Stromal cell of bone marrow (primary cell): ENCODE measurements at places on chromosomes 12 and 14.

- no peak for DNase-seq
Observed at GRCh38 chr14:49582113-49582977, 3.8 kb downstream of the RPS29 start.

GRCh38 chr14:83379436-83379835 is 1845.8 kb upstream of the SEL1L start:
- peak; percentile 44 for DNase-seq

- DNase-seq = no peak
Observed at GRCh38 chr12:104423809-104424208, 32.9 kb upstream of the CHST11 start.

DNA sequence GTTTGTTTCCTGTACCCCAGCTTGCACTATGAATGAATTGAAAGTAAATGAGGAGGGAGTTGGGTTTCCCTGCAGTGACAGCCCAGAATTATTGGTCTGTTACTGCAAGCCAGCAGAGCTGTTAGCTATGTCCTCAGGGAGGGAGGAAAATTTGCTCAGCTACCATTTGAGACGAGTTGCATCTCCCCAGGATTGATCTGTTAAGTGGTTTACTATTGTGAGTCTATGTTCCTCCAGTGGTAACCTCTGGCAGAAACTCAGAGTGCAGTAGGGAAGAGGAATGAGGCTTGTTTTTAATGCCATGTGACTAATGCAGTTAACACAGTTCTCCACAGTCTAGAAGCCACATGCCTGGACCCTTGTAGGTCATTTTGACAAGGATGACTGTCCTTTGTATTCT is 173.9 kb downstream of the SLC15A4 start:
- no peak for DNase-seq

DNA sequence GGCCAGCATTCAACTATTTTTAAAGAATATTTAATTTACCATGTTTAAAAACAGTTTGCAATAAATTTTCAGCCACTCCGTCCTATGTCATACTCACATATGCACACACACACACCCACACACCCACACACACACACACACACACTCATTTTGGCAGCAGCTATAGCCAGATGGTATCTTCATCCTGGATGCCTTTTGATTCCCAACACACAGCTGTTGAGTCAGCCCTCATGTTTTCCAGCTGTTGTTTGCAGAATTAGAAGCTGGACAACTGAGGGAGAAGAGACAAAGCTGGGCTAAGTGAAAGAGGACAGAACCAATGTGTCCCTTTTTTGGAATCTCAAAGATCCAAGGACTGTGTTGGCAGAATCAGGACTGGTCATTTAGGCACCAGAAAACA is 80.0 kb upstream of the EGLN3 start:
- DNase-seq = no peak

GRCh38 chr12:87157791-87158190 is 871.4 kb downstream of the C12orf50 start:
- peak; percentile 94 for DNase-seq

DNA sequence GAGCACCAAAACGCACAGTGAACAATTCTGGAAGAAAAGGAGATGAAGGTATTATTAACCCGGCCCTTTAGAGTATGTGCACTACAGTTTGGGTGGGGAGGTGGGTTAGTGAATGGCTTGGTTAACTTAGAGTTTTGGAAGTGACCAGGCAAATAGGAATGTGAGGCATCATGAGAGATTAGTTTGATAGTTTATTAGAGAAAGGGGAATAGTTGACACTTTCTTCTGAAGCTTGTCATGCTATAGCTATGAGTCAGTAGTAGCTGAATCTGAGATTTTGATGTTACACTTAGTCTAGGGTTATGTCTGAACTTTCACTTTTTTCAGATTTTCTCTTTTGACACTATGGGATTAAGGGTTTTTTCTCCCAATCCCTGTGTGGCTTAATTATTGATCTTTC is 567.2 kb downstream of the SNAPC1 start:
- DNase-seq = no peak

DNA sequence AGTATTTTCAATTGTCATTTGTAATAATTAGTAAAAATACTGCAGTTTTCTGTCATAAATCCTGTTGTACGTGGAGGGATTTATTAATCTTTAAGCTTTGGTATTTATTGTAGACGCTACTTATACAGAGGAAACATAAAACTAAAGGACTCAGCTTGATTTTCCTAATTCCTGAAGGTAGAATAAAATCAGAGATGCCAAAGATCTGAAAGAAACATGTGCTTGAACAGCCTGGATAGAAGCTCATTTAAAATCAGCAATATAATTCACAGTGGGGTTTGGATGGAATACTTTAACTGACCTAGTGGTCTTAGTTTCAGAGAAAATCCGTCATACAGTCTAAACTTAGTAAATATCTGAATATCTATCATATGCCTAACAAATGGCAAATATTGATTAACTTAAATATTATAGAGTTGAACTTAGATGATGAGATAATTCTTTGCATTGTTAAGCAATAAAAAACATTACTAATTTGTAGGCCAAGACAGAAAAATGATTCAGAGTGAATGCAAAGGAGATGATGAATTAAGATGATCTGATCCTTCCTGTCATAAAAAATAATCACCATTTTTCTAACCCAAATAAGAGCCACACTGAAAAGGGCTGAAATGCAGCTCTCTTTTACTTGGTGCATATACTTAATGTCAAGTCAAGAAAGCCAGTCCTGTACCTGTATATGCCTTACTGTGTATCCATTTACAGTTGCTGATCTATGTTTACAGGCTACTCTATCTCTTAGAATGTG is 397.1 kb upstream of the DCN start:
- no peak for DNase-seq

DNA sequence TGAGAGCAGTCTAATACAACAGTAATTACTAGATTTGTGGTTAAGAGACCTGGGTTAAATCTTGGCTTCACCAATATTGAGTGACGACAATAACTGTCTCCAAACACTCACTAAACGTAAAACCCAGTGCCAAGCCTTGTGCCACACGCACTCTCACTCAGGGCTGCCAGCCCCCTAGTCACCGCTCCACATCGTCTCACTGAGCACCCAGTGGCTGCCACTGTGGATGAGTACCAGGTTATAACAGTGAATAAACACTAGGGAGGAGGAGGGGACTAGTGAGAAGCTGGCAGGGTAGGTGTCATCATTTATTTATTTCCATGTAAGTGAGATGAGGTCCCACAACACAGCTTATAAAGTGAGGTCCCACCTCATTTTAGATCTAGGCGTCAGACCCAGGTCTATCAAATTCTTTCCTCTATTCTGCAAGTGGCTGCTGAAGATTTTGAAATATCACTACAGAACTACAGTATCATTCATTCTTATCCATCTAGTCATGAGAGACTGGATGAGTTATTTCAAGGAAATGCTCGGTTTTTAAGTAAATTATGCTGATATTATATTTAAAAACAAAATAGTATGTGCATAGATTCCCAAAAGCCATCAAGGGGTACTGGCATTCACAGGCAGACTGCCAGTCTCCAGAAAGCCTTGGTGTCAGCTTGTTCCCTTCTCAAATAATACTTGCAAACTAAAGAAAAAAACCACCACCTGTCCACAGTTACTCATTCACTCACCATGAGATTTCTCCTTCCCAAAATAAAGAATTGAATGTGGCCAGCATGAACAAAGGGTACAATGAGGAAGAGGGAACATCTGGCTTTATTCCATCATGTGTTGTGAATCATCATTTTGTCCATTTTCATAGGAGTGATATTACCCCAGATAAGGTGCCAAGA is 84.0 kb downstream of the PTPN21 start:
- DNase-seq = peak; percentile 25

- DNase-seq = no peak
Observed at GRCh38 chr14:41872931-41873685, 266.4 kb downstream of the LRFN5 start.

GRCh38 chr12:3832738-3833137 is 40.5 kb downstream of the PARP11 start:
- DNase-seq = no peak

DNA sequence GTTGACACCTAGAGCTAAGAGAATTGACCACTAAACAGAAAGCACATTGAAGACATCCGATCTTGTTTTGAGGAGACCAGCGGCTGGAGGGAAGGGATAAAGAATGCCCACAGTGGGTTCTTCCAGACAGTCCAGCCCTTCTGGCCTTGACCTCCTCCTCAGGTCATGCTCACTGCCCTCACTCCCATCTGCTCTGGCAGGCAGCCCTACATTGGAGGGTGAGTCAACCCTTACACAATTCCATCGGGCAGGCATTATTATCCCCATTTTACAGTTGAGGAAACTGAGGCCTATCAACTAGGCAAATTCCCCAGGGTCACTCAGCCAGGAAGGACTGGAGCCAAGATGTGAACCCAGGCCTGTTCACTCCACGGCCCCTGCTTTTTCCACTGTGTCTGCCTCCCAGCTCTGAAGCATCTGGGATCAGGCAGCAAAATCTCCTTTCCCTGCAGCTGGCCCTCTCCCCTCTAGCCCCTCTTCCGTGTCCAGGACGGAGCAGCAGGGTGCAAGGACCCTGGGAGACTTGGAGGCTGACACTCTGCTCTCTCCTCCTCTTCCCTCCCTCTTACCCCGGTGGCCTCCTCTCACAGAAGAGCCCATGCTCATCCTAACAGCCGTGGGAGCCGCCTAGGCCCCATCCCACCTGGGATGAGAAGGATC is 5.3 kb downstream of the SCNN1A start:
- no peak for DNase-seq

DNA sequence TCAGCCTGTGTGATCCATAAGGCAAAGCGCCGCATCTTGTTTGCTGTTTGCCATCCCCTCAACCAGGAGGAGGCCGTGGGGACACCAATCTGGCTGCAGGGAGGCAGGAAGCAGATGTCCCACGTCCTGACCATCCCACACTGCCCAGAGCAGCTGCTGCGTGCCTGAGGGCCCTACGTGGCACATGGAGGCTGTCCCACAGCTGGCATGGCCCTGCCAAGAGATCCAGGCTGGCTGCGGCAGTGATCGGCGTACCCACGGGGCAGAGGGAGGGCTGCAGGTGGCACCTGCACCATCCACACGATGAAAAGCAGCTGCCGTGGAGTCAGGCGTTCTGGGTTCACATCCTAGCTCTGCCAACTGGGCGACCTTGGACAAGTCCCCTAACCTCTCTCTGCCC is 42.0 kb downstream of the NCOR2 start:
- no peak for DNase-seq

GRCh38 chr12:63880742-63881263 is 36.3 kb downstream of the SRGAP1 start:
- DNase-seq = no peak

- DNase-seq = no peak
Observed at GRCh38 chr12:34292736-34293625, 270.7 kb downstream of the ALG10 start.

DNA sequence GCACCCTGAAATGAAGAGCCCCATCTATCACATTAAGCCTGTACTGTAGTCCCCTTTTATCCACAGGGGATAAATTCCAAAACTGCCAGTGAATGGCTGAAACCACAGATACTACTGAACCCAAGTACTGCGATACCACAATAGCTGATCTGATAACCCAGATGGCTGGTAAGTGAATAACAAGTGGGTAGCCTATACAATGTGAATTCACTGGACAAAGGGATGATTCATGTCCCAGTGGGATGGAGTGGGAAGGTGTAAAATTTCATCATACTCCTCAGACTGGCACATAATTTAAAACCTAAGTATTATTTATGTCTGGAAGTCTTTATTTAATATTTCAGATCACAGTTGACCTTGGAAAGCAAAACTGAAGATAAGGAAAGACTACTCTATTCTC is 201.3 kb downstream of the GPHN start:
- DNase-seq = peak; percentile 3

GRCh38 chr14:103401223-103402214 is 16.3 kb downstream of the MARK3 start:
- DNase-seq = peak; percentile 71

- DNase-seq = no peak
Observed at GRCh38 chr12:99111600-99111999, 466.5 kb downstream of the APAF1 start.

GRCh38 chr14:68564191-68564825 is 228.6 kb downstream of the ZFP36L1 start:
- DNase-seq = no peak

- no peak for DNase-seq
Observed at GRCh38 chr12:102026728-102027127, 35.1 kb downstream of the WASHC3 start.

DNA sequence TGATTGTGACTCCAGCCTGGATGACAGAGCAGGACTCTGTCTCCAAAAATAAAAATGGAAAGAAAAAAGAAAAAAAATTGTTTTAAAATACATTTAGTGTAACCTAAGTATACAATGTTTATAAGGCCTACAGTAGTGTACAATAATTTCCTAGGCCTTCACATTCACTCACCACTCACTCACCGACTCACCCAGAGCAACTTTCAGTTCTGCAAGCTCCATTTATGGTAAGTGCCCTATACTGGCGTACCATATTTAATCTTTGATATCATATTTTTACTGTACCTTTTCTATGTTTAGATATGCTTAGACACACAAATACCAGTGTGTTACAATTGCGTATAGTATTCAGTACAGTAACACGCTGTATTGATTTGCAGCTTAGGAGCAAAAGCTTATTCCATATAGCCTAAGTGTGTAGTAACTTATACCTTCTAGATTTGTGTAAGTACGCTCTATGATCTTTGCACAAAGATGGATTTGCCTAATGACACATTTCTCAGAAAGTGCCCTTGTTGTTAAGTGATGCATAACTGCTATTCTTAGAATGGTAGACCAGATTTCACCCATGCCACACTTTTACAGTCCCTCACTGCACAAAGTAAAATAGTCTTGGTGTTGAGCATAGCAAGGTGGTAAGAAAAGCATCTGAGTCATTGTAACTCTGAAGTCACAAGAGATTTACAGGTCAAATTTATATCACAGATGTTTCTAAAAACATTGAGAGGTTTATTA is 151.9 kb downstream of the LRRK2 start:
- DNase-seq = no peak

DNA sequence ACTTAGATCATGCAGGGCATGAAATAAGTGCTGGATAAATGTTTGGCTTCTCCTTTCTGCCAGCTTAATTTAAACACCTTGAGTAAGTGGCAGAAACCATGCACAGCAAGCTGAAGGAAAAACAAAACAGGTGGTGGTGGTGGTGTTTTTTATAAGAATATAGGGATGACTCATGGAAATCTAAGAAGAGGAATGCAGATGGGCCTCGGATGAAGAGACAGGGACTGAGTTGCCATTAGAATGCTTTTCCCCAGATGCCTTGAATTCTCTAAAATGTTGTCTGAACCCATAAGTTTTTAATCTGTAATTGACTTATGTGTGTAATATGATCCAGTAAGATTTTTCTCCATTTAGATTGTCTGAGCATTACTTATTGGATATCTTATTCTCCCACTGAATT is 93.1 kb upstream of the ZDHHC17 start:
- DNase-seq = no peak

- DNase-seq = no peak
Observed at GRCh38 chr12:65454115-65454787, 175.8 kb downstream of the MSRB3 start.
